CD8-positive, alpha-beta T cell (primary cell): ENCODE measurements at places on chromosomes 7 and 10.

DNA sequence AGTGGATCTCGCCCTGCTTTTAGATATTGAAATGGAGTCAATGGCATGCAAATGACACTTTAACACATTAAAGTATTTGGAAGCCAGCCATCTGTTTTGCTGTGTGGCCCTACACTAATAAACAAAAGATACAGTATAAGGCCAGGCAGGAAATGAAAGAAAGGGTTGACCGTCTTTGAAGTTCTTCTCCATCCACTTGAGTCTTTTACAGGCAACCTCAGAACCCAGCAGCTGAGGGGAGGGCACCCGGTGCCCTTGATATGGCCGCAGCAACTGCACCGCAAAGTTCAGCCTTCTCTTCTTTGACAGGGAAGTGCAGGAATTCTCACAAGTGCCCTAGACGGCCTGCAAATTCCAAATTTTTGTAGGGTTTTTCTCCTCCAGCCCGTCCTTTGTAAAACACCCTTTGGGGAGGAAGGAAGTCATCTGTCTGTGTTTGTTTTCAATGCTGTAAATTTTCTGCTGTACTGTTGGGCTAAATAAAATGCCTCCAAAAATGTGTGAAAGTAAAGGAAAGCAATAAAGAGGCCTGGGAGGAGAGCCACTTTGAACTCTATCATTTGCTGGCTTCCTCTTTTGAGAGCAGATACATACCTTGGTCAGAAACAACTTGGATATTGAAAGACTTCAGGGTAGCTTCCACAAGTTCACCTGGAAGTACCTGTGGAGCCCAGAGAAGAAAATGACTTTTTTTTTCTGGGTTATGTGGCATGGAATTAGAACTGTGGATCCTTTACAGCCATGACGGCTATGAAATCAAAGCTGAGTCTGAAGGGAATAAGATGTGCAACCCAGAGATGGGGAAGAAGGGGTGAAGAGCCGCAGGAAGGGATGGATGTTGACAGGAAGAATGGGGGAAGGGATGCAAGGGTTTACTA lies 3.6 kb downstream of the HOXA1 start:
- no peak for DNase-seq

- DNase-seq: no peak
Observed at GRCh38 chr10:80485076-80485945, 31.2 kb downstream of the TSPAN14 start.

DNA sequence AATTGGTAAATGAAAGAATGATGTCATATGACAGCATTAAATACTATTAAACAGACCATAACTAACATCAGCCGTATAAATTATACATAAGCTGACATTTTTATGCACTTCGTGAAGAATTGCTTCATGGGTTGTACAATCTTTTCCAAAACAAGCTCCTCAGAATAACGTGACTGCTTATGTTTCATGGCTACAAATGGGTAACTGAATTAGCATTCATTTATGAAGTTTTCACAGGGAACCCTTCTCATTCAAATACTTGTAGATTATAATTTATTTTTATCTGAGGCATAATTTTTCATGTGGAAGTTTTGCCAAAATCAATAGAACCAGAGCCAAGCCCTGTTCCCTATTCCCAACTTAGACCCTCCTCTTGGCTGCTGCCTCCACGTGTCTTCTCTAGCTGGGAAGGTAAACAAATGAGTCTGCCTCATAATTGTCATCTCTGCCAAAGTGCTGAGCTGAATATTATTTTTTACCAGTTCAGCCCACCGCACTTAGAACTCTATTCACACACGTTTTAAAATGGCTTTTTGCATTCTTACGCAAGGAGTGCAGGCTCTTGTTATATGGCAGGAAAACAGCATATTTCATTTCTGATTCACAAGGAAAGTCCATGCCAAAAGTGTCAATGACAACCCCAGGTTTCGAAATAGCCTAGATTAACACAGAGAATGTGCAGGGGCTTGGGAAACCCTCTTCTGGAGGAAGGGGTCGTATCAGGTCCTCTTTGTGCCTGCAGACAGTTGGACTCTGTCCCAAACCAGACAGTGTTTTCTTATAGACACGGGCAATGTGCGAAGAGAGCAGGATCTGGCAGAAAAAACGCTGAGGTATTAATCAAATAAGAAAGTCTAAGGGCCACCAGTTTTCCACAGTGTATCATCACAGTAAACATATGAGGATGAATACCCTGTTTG lies 370.7 kb upstream of the MGMT start:
- DNase-seq: no peak

DNA sequence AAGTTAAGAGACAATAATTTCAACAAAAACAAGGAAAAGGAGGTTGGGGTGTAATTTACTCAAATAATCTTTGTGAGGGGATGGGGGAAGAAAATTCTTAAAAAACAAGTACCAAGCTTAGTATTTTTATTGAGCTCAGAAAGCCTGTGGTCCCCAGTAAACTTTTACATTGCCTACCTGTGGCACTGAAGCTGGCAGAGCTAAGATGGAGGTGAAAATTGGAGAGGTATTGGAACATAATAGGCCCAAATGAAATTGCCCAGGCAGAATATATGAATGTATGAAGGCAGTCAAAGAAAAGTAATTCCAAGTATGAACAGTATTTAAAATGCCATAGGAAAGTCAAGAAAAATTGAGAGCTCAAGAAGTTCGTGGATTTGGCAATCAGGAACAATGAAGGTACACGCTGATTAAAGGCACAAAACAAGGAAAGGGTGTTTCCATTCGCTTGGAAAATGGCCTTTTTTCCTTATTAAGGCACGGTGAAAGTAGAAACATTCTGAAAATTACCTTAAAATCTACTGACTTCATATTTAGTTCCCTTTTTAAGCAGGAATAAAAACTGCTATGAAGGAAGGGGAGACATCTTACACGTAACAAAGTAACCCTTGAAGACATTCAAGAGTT lies 3.4 kb upstream of the KMT2E start:
- DNase-seq: no peak

DNA sequence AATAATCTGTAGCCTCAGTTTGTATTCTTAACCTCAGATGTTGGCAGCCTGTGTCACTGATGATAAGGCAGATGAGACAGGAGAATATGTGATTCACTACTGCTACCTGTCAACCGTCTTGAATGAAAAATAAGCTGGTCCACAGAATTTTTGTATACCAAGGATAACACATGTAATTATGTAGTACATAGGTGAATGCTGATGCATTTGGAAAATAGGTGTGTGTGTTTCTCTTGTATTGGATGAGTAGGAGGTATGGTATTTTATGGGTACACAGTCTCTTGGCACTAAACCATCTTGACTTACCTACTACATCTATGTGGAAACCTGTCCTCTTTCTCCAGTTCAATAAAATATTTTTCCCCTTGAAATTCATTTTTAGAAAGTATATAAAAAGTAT lies 20.7 kb upstream of the ZRANB1 start:
- no peak for DNase-seq

- no peak for DNase-seq
Observed at GRCh38 chr7:14754631-14755030, 147.9 kb downstream of the DGKB start.

- DNase-seq: no peak
Observed at GRCh38 chr10:129725482-129725881, 238.6 kb downstream of the EBF3 start.

DNA sequence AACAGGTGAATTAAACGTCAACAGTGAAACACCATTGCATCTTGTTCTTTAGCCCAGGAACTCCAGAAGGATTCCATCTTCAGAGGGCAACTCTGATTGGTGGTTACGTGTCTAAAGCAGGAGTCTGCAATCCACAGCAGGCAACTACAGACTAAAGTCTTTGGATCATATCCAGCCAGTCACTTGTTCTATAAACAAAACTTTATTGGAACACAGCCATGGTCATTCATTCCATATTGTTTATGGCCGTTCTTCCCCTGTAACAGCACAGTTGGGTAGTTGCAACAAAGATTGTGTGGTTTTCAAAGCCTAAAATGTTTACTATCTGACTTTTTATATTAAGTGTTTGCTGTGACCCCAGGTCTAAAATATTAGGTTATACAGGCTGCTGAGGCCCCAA lies 94.7 kb upstream of the IMMP2L start:
- no peak for DNase-seq

DNA sequence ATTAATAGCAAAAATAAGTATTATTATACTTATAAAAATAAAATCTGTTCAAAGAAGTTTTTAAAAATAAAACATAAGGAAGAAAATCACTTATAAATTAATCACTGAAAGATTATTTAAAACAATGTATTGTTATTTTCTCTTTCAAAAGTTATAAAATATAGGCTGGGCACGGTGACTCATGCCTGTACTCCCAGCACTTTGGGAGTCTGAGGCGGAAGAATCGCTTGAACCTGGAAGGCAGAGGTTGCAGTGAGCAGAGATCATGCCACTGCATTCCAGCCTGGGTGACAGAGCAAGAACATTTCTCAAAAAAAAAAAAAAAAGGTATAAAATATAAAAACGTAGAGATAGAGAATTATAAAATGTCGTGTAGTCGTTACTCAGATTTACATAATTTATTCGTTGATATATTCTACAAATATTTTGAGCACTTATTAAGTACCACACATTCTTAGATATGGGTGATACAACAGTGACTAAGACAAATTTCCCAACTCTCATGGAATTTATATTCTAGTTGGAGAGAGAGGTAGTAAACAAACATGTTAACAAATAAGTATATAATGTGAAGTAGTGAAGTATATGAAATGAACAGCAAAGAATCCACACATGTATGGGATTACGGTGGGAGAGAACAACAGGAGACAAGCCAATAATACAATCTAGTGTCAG lies 1030.0 kb downstream of the SORCS1 start:
- DNase-seq: no peak

- no peak for DNase-seq
Observed at GRCh38 chr10:56902554-56902953, 541.5 kb upstream of the ZWINT start.

- no peak for DNase-seq
Observed at GRCh38 chr10:46220187-46220586, 66.6 kb upstream of the ANTXRL start.

- no peak for DNase-seq
Observed at GRCh38 chr7:144416341-144416740, 12.8 kb upstream of the NOBOX start.

DNA sequence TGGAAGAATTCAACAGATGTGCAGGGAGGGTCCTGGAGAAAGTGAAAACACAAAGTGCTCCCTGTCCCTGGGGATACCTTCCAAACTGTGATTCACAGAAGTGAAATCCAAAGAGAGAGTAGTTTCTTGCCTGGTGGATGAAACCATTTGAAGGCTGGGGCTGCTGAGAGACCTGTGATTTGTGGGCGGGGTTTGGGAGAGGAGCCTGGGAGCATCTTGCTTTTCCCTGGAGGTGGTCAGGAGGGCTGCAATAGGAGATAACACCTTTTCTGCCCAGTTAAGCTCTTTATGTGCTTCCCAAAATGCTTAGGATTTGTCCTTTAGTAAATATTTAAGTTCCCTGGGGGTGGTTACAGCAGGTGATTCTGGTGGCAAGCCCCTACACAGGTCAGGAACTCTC lies 105.3 kb upstream of the TPK1 start:
- DNase-seq: no peak

DNA sequence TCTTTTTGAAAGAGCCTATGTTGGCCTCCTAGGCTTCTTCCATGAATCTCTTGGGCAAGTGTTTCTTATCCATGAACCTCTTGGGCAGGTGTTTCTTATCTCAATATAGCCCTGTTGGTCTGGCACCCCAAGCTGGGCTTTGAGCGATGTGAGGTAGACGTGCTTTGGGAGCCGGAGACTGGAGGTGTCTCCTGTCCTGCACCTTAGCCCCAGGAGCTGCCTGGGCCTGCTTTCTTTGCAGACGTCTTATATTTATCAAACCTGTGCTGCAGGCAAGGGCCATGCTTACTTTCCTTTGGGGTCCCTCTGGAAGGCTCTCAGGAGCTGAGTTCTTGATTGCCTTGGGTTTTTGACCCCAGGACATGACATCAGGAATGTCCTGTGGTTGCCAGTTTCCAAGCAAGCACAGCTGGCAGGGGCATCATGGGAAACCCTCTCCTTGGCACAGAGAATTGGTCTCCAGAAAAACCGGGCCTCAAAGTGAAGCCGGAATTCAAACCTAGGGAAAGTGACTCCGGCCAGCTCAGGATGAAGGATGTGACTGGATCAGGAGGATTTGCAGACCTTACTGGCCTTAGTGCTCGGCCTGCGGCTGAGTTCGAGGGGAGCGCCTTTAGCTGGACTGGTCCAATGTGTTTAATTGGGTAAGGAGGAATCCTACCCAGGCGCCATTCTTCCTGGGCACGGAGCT lies 2.8 kb downstream of the JAKMIP3 start:
- no peak for DNase-seq

DNA sequence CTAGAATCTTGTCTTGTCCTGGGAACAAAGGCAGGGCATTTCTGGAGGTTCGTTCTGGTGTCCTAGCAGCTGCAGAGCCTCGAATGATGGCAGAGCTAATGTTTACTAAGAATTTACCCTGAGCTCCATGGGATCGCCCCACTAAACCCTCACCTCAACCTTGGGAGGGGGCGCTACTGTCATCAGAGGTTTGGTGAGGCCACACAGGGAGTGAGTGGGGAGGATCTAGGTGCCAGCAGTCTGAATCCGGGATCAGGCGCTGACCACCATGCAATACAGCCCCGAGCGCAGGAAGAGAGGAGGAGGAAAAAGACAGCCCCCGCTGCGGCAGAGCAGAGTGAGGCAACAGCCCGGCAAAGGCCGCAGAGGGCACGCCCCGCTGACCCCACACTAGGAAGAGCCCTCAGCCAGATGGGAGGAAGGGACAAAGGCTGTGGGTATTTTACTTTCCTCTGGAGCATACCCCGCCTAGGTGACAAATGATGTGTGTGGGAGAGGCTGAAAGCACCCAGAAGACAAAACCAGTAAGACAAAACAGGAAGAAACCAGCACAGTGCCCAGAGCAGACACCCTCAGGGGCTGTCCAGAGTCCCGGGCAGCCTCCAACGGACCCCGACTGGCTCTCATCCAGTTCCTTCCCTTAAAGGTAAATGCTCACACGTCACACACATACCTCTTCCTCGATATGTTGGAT lies 103.5 kb downstream of the FAM53B start:
- DNase-seq: no peak

DNA sequence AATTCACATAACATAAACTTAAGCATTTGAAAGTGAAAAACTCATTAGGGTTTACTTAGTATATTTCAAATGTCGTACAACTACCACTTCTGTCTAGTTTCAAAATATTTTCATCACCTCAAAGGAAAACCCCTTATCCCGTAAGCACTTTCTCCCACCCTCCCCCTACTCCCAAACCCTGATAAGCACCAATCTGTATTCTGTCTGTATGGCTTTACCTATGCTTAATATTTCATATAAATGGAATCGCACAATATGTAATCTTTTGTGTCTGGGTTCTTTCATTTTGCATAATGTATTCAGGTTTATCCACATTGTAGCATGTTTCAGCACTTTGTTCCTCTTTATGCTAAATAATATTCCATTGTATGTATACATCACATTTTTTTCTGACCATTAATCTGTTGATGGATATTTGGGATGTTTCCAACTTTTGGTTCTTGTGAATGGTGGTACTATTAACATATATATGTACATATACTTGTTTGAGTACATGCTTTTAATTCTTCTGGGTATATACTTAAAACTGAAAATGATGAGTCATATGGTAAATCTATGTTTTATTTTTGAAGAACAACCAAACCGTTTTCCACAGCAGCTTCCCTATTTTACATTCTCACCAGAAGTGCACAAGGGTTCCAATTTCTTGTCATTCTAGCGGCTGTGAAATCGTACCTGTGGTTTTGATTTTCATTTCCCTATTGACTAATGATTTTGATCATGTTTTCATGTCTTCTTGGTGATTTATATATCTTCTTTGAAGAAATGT lies 6.2 kb upstream of the STARD3NL start:
- no peak for DNase-seq
